Urinary bladder (tissue), 4 donors: ENCODE measurements at places on chromosomes 4 and X. TPM values are rescaled to one million over a fixed set of nuclear protein-coding genes. Genes with fewer than 3 reads are reported as not detected.

Gene AMBN
- not detected for polyA plus RNA-seq

Gene ARSJ
- 5.5 TPM for polyA plus RNA-seq

Gene PDZD4
- 28.0 TPM for polyA plus RNA-seq

Gene GPRIN3
- 0.66 TPM for polyA plus RNA-seq

Gene DMRTC1
- polyA plus RNA-seq: not detected

Gene FREM3
- polyA plus RNA-seq: 0.13 TPM

Gene SHROOM4
- polyA plus RNA-seq: 3.5 TPM

Gene RBM47
- polyA plus RNA-seq: 7.6 TPM

Gene GSPT2
- polyA plus RNA-seq: 9.2 TPM

Gene USP17L10
- not detected for polyA plus RNA-seq

Gene RBMXL3
- not detected for polyA plus RNA-seq

Gene CPZ
- polyA plus RNA-seq: 54.1 TPM

Gene PAGE2
- polyA plus RNA-seq: not detected

Gene STPG2
- 0.03 TPM for polyA plus RNA-seq

Gene GPM6B
- polyA plus RNA-seq: 16.0 TPM

Gene SMIM20
- 48.9 TPM for polyA plus RNA-seq

Gene PRDM8
- 13.7 TPM for polyA plus RNA-seq

Gene BBS12
- 3.0 TPM for polyA plus RNA-seq

Gene LRAT
- 0.06 TPM for polyA plus RNA-seq

Gene PSAPL1
- polyA plus RNA-seq: not detected

Gene HTN1
- not detected for polyA plus RNA-seq
